ENCODE measurements at places on chromosomes 16 and 17.

DNA sequence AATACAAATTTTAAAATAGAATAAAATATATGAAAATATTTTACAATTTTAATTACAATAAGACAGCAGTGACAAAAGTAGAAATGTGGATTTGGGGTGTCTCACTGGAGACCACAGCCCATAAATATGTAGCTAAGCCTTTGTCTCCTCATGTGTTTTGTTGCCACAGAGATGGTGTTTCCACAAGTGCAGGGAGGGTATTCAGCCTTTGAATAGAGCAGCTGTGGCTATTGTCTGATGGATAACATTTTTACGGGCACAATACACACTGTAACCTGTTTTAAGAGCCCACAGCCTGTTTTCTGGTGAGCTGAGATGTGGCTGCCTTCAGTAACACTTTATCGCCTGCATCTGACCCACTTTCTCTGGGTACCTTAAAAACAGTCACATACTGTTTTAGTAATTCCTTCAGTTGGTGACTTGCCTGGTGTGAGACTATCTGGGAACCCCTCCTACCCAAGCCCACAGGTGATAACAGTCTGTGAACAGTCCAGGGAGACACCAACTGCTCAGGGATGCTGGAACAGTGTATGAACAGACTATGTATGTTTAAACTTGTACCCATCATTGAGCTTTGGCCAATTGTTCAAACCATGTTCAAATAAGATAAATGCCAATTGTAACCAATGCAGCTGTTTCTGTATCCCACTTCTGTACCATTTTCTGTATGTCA is 7.8 kb upstream of the AHSP start:
- DNase-seq: no peak

- DNase-seq: no peak
Measured at GRCh38 chr17:40528692-40529417, 27.4 kb upstream of the TNS4 start.

GRCh38 chr17:60087882-60088669 is 9.4 kb upstream of the HEATR6 start:
- DNase-seq: no peak

GRCh38 chr16:21302454-21302853 is 24.4 kb upstream of the CRYM start:
- no peak for DNase-seq

DNA sequence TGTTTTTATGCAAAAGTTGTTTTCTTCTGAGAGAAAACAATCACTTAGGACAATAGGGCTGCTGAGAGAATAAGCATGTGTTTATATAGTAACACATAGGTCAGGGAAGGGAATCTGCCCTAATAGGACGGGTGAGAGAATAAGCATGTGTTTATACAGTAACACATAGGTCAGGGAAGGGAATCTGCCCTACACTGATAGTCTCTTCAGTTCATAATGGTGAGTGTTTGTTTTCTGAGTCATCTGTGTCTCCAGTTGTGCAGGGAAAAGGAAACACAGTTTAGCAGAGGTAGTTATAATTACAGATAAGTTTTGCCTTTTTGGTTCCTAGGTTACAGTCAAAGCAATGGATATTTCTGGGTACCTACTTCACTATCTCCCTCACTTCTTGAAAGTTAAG is 252.3 kb upstream of the CA10 start:
- DNase-seq: no peak

GRCh38 chr16:59892376-59892775 is 1158.3 kb upstream of the GOT2 start:
- DNase-seq: no peak

DNA sequence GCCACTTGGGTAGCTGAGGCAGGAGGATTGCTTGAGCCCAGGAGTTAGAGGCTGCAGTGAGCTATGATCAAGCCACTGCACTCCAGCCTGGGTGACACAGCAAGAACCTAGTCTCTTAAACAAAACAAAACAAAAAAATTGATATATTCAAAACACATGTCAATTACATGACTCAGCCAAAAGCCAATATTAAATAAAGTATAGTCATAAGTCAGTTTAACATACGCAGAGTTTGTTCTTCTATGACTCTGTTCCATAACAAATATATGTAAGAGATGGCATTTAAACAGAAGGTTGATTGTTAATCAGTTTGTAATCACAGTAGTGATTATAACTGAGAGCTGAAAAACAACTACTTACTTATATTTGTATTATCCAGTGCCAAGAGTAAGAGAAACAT is 106.5 kb downstream of the CDH8 start:
- DNase-seq: no peak

GRCh38 chr16:49482690-49483089 is 109.1 kb downstream of the C16orf78 start:
- DNase-seq: no peak

- no peak for DNase-seq
Measured at GRCh38 chr17:50421308-50422051, 4.5 kb upstream of the ACSF2 start.

GRCh38 chr16:64711596-64711995 is 410.3 kb downstream of the CDH11 start:
- no peak for DNase-seq

GRCh38 chr16:56669005-56669839 is at the start of gene MT1H:
TSS of gene MT1H (plus strand) at chr16:56669814. CDS start at chr16:56669885, 71 bp downstream.
- no peak for DNase-seq

- no peak for DNase-seq
Measured at GRCh38 chr16:29009050-29009837, 24.4 kb downstream of the LAT start.

GRCh38 chr17:5416901-5417300 is 2.6 kb downstream of the NUP88 start:
- no peak for DNase-seq

- DNase-seq: no peak
Measured at GRCh38 chr17:2549392-2550211, 37.9 kb upstream of the METTL16 start.

DNA sequence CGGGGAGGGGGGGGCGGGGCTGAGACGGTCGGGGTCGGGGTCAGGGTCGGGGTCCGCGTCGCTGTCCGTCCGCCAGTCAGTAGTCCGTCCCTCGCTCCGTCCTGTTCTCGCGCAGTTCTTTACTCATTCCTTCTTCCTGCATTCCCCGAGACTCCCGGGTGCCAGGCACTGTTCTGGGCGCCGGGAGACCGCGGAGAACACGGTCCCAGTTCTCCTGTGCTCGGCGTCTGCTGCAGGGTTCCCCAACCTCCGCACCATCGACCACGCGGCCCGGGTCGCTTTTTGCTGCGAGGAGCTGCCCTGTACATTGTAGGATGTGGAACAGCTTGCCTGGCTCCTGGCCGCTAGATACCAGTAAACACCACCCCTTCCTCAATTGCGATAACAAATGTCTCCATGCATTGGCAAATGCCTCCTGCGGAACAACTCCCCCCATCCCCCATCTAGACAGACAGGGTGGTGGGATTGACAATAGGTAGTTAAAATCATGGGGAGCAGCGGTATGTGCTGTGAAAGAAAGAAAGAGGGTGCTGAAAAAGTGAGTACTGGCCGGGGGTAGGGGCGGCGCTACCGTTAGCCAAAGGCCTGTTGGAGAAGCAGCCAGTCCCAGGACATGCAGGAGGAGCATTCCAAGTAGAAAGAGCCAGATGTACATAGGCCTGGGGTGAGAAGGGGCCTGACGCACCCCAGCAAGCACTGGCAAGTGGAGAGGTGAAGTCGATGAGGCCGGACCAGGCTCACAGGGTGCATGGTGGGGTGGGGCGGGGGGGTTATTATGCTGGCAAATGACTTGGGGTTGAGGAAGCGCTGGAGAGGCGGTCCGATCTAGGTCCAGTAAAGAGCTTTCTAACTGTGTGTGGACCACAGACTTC is 631 bp downstream of the TRAF7 start:
- no peak for DNase-seq

DNA sequence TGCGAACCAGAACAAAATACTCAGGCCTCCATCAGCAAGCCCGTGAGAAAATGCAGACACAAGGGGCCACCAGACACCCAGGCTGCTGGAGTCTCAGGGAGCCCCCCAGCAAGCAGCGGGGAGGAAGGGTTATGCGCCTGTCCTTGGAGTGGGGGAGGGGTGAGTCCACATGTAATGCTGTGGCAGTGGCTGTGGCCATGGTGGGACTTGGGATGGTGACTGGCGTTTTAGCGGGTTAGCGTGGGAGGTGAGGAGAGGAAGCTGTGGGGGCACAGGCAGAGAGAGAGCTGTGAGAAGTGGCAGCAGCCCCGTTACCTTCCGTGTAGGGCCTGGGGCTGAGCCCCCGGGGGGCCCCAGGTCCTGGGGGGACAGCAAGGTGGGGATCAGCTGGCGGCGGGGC is 58.3 kb downstream of the SRCIN1 start:
- DNase-seq: no peak

DNA sequence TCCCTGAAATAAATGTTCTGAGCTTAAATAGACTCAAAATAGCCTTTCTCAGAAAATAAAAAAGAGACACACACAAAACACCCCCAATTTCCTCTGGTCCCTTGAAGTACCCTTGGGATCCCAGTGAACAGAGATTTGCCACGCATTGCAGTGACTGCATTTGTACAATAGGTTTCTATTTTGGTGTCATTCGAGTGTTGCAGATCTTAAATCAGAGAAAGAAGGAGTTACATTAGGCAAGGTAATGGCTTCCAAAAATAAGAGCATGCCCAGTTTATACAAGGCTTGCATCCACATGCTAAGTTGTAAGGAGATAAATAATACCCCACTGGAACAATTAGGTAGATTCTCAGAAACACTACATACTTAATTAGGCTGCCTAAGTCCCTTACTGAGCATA is 2.2 kb downstream of the TOX3 start:
- no peak for DNase-seq

DNA sequence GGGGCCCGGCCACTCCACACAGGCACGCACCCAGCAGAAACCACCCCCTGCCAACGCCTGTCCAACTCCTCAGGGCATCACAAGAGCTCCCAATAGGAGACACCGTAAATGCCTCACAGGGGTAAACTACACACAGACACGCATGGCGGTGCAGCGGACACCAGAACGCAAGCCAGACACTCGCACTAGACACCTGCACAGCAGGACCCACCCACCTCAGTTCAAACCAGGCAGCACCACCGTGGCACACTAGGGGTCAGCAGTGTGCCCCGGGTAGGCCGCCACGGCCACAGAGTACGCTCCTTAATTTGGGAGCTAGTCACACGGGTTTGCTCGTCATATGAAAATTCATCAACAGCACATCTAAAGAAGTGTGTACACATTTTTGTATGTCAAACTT is 3.4 kb downstream of the SLC38A10 start:
- peak; percentile 53 for DNase-seq

- no peak for DNase-seq
Measured at GRCh38 chr16:88639231-88640038, 1.1 kb downstream of the IL17C start.

GRCh38 chr16:6642271-6642670 is 690.4 kb upstream of the RBFOX1 start:
- DNase-seq: no peak

DNA sequence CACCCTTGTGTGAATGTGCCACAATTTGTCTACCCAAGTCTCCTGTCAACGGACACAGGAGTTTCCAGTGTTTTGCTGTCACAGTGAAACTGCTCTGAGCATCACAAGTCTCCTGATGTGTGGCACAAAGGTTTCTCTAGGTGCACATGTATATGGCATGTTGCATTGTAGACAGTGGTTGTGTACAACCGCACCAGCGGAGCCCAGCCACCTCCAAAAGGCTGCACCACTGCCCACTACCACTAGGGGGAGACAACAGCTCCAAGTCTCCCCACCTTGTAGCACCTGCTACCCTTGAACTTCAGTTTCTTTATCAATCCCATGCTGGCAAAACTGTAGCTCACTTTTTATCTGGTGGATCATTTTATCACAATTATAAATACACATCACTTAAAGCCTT is 95.5 kb upstream of the ZNF469 start:
- no peak for DNase-seq

GRCh38 chr17:67096609-67097008 is 52.3 kb downstream of the CACNG1 start:
- no peak for DNase-seq

- DNase-seq: no peak
Measured at GRCh38 chr16:78496189-78496588, 396.7 kb downstream of the WWOX start.

- DNase-seq: no peak
Measured at GRCh38 chr16:48533931-48534330, 76.0 kb downstream of the N4BP1 start.

DNA sequence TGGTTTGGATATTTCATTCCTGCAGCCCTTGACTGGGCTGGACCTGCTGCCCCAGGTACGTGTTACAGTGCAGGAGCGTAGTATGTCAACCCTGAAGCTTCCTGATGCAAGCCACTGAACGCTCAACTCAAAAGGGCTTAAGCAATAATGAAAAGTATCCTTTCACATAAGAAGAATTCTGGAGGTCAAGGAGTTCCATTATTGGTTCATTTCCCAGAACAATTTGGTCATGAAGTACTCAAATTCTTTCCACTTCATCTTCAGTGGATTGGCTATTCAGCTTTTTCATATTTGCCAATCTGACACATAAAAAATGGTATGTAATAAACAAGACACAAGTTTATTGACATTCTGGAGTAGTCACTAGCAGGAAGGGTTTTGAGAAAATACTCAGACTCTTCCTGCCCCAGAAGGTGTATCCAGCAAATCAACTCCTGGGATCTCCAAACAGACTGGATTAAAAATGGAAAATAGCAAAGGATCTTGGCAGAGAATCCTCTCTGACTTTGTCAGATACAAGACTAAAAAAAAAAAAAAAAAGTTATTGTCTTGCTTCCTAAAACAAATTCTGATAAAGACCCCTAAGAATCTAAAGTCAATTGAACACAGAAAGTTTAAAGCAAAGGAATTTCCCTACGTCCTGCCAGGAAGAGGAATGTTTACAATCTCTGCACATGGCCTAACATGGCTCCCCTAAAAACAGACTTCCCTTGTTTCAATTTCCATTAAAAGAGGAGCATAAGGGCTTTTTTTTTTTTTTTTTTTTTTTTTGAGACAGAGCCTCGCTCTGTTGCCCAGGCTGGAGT is 37.5 kb upstream of the WSB1 start:
- no peak for DNase-seq

- DNase-seq: no peak
Measured at GRCh38 chr16:11440657-11441012, 95.4 kb downstream of the RMI2 start.

GRCh38 chr16:29927070-29927905 is 1.3 kb upstream of the KCTD13 start:
- no peak for DNase-seq

- no peak for DNase-seq
Measured at GRCh38 chr17:72594248-72594647, 473.4 kb downstream of the SOX9 start.

- no peak for DNase-seq
Measured at GRCh38 chr16:82156761-82157533, 13.1 kb downstream of the MPHOSPH6 start.

GRCh38 chr16:68444056-68444657 is 4.2 kb downstream of the SMPD3 start:
- no peak for DNase-seq

GRCh38 chr16:30054959-30055553 is 10.5 kb upstream of the ALDOA start:
- no peak for DNase-seq

DNA sequence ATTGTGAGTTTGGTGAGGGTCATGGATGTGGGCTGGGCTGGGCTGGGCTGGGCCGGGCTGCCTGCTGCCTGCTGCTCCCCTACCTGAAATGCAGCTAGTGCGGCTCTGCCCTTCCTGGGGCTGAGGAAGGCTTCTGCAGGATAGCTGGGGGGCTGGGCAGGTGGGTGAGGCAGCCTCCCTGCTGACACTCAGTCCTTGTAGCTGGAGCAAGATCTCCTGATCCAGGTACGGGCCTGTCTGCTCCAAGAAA is 4.7 kb downstream of the RPL13 start:
- no peak for DNase-seq

- DNase-seq: peak; percentile 17
Measured at GRCh38 chr17:50956750-50957523, 90.8 kb upstream of the TOB1 start.

- no peak for DNase-seq
Measured at GRCh38 chr17:47204722-47205418, 4.3 kb upstream of the MYL4 start.
